ENCODE measurements at places on chromosomes 7 and 10. TPM values are rescaled to one million over a fixed set of nuclear protein-coding genes. Genes with fewer than 3 reads are reported as not detected.
A peak's percentile ranks its signal among the peaks of the same experiment; 100 is the strongest.

DNA sequence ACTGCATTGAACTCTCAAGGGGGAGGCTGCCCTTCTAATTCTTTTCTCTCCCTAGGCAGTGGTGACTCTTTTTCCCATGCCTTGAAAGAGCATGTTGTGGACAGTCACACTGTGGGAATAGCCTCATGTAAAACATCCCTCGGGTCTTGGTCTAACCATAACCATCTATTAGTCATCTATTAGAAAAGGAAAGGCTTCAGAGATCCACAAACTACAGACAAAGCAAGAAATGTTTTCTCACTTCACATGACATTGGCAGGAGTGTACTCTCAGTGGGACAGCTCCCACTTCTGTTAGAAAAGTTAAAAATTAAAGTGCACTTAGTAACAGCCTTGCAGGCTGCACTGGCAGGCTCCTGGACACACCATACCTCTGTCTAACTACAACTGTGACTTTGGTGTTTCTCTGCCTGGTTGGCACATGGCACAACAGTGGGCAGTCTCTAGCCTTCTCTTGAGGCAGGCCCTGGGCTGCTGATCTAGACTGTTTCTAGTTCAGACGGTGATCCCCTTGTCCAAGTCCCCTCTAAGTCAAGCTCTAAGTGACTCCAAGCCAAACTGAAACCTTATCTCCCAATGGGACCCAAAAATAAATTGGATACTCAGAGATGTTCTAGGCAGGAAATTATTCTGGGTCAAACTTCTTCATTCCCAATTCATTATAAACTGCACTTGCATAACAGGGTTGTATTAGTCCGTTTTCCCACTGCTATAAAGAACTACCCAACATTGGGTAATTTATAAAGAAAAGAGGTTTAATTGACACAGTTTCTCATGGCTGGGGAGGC is 57.9 kb upstream of the ITGB1 start:
- H3K4me3 ChIP-seq = no peak overlapping the region
- peaks cover 14% of the 10 kb centered on the region for H3K4me1 ChIP-seq
- H3K36me3 ChIP-seq = peaks cover 1% of the 10 kb centered on the region
- no peak overlapping the region for H3K27ac ChIP-seq

Gene CYP2E1
- total RNA-seq = 0.86 TPM

DNA sequence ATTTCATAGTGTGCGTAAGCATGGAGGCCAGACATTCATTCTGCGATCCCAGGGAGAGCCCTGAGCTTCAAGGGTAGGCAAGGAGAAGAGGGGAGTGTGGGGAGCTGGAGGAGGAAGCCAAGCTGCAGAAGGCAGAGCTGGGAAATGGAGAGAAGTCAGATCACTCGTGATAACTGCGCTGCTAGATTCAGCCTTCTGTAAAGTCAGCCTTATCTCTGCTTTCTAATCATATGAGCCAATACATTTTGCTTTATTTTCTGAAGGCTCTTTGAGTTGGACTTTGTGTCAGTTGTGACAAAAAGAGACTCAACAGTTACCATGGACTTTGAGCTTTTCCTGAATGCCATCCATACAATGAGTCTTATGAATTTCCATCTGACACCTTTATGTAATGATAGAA is 61.7 kb upstream of the CREB5 start:
- no peaks in the 10 kb centered on the region for H3K36me3 ChIP-seq

- H3K4me3 ChIP-seq = no peak overlapping the region
- no peaks in the 10 kb centered on the region for H3K4me1 ChIP-seq
- H3K27me3 ChIP-seq = peaks cover 4% of the 10 kb centered on the region
- H3K36me3 ChIP-seq = no peaks in the 10 kb centered on the region
- peak; percentile 74 for DNase-seq
These were observed 71.4 kb downstream of the NEURL1 start for GRCh38 chr10:103564776-103565520.

- no peak overlapping the region for H3K4me3 ChIP-seq
- no peak overlapping the region for H3K27ac ChIP-seq
- H3K27me3 ChIP-seq = no peaks in the 10 kb centered on the region
- H3K36me3 ChIP-seq = no peaks in the 10 kb centered on the region
These were observed 196.8 kb upstream of the POT1 start for GRCh38 chr7:125126376-125126775.

Gene TDRD1
- total RNA-seq = 0.90 TPM

DNA sequence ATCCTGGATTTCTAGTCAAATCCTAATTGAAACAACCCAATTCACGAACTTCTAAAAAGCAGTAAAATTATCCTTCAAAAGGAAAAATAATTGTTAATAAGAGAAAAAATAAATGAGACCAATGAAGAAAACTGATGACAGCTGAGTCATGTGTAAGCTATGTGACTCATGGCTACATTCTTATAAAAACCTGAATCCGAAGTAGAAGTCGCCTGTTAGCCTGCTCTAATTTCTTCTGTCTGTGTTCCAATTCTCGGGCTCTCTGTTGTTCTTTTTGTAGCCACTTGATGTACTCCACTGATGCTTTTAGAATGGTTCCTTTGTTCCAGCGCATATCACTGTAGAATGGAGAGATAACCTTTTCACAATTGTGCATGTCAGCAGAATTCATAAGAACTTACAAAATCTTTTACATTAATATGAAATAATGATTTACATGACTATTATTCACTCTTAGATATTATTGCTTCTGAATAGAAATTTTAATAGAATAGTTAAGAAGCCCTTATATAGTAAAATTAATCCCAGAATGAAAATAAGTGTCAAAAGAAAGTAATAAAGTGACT is 88.8 kb downstream of the TFEC start:
- H3K27me3 ChIP-seq = no peaks in the 10 kb centered on the region
- H3K27ac ChIP-seq = no peak overlapping the region
- no peaks in the 10 kb centered on the region for H3K36me3 ChIP-seq
- H3K4me3 ChIP-seq = no peak overlapping the region
- H3K4me1 ChIP-seq = no peaks in the 10 kb centered on the region
- no peak for DNase-seq

Gene TYW1B
- 2.9 TPM for total RNA-seq

Gene CFAP69
- total RNA-seq = not detected

Gene CH25H
- not detected for total RNA-seq

GRCh38 chr10:5466451-5467206 is 32.7 kb downstream of the CALML5 start:
- H3K27me3 ChIP-seq = no peaks in the 10 kb centered on the region
- no peaks in the 10 kb centered on the region for H3K4me1 ChIP-seq
- no peak overlapping the region for H3K4me3 ChIP-seq
- H3K36me3 ChIP-seq = no peaks in the 10 kb centered on the region
- DNase-seq = no peak

DNA sequence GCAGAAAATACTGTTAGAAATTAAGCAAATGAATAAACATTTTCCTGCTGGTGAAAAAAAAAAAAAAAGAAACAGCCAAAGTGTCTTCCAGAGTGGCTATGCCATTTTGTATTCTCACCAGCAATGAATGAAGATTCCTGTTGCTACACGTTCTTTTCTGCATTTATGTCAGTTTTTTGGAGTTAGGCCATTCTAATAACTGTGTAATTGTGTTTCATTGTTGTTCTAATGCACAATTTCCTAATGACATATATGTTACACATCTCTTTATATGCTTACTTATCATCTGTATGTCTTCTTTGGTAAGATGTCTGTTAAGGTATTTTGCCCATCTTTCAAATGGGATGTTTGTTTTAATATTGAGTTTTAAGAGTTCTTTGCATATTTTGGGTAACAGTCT is 213.7 kb downstream of the ITGB1 start:
- H3K4me1 ChIP-seq = no peaks in the 10 kb centered on the region
- no peak overlapping the region for H3K27ac ChIP-seq
- peaks cover 36% of the 10 kb centered on the region for H3K36me3 ChIP-seq
- H3K4me3 ChIP-seq = no peak overlapping the region
- no peaks in the 10 kb centered on the region for H3K27me3 ChIP-seq

GRCh38 chr10:97150013-97150595 is 35.7 kb downstream of the SLIT1 start:
- H3K27ac ChIP-seq = no peak overlapping the region
- no peaks in the 10 kb centered on the region for H3K36me3 ChIP-seq
- H3K4me1 ChIP-seq = no peaks in the 10 kb centered on the region
- DNase-seq = no peak

Gene HIBADH
- 21.9 TPM for total RNA-seq

Gene ASB10
- not detected for total RNA-seq

DNA sequence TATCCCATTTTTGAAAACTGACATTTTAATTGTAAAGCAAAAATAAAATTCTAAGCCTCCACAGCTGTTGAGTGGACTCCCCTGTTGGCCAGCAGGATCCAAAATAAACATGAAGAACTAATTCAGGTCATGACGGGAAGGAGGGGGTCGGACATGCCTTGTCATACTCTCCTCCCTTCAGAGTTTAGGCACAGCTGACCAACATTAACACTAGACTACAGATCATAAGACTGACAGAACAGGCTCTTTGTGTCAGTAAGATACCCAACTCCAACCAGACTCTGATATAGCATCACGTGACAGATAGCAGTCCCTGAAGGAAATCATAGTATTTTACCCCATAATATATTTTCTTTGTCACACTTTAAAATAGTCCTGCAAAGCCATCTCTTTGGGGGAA is 20.9 kb upstream of the ZNF12 start:
- no peak overlapping the region for H3K4me3 ChIP-seq
- H3K36me3 ChIP-seq = peaks cover 10% of the 10 kb centered on the region

- H3K4me1 ChIP-seq = peaks cover 26% of the 10 kb centered on the region
- H3K27ac ChIP-seq = no peak overlapping the region
- H3K36me3 ChIP-seq = peaks cover 2% of the 10 kb centered on the region
- no peak overlapping the region for H3K4me3 ChIP-seq
- no peak for DNase-seq
These were observed 4.3 kb downstream of the GAD2 start for GRCh38 chr10:26220901-26221300.

- peaks cover 22% of the 10 kb centered on the region for H3K4me1 ChIP-seq
- peaks cover 32% of the 10 kb centered on the region for H3K36me3 ChIP-seq
- H3K4me3 ChIP-seq = no peak overlapping the region
- no peaks in the 10 kb centered on the region for H3K27me3 ChIP-seq
These were observed 77.3 kb downstream of the DNAJB6 start for GRCh38 chr7:157413881-157414701.

DNA sequence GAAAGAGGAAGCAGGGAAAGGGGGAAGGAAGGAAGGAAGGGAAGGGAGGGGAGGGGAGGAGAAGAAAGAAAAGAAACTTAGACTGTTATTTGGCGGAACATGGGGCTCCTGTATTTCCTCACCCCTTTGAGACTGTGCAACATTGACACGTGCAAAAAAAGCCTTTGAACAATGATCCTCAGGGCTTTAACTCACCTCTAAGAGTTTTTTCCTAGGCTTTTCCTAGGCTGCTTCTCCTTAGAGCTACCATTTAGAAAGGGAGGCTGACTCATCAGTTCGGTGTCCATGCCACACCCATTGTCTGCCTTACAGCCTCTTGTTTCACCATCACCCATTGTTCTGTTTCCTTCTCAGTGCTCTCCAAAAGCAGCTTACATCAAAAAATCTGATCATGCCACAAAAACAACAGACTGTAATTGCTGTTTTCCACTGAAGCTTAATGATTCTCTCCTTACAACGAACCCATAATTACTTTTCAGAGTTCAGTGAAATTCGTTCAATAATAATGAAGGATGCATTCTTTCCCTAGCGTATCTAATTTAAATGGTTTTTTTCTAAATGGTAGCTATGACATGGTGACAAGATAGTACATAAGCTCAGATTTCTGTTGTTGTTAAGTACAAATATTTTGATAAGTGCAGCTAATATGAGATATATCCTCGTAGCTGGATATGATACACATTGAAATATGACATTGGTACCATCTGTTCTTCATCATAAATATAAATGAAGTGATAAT is 90.8 kb downstream of the PRLHR start:
- H3K4me3 ChIP-seq = no peak overlapping the region
- no peaks in the 10 kb centered on the region for H3K4me1 ChIP-seq
- no peaks in the 10 kb centered on the region for H3K36me3 ChIP-seq
- DNase-seq = no peak

DNA sequence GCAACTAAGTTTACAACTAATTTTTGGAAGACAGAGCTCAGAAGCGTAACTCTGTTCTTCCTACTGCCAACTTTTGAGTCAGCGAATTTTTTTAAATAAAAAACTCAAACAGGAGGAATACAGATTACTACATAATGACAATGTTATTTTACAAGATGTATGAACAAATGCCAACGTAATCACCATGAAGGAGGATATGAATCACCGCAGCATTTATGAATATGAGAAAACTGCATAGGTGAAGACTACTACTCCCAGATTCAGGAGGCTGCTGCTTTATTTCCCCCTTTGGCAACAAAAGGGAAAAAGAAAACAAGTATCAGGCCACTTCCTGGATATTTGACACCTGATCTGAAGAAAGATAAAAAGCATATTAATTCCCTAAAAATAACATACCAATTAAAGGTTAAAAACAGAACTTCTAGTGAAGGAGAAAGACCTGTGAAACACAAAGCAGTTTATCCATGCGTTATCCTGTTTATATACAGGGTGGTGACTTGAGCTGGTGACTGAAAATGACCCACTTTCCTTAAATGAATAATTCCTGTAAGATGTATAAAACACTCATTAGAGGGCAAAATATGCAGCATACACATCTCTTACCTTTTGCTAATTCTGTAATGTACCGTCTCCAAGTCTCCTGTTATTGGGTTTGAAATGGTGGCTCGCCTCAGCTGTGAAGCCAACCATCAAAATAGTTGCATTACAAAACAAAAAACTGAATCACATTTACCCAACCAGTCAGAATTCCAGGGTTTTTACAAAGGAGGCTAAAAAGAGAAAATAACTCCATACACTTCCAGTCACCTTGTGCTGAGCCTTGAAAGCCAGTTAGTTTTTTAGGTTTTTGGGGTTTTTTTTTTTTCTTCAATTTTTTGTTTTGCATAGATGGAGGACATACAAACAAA is 52.0 kb downstream of the P4HA1 start:
- H3K4me1 ChIP-seq = peaks cover 5% of the 10 kb centered on the region
- H3K4me3 ChIP-seq = no peak overlapping the region
- H3K36me3 ChIP-seq = peaks cover 19% of the 10 kb centered on the region
- H3K27ac ChIP-seq = no peak overlapping the region
- DNase-seq = no peak

Gene ATP6V1F
- total RNA-seq = 113 TPM

GRCh38 chr7:157397731-157398691 is 61.2 kb downstream of the DNAJB6 start:
- H3K27ac ChIP-seq = no peak overlapping the region
- no peak overlapping the region for H3K4me3 ChIP-seq
- peaks cover 7% of the 10 kb centered on the region for H3K4me1 ChIP-seq
- no peaks in the 10 kb centered on the region for H3K27me3 ChIP-seq
- peaks cover 18% of the 10 kb centered on the region for H3K36me3 ChIP-seq

- no peaks in the 10 kb centered on the region for H3K36me3 ChIP-seq
- peaks cover 30% of the 10 kb centered on the region for H3K27me3 ChIP-seq
- DNase-seq = no peak
- no peak overlapping the region for H3K27ac ChIP-seq
- H3K4me1 ChIP-seq = peaks cover 4% of the 10 kb centered on the region
- H3K4me3 ChIP-seq = no peak overlapping the region
These were observed 177.5 kb downstream of the RAPGEF5 start for GRCh38 chr7:22179442-22179879.
